ENCODE measurements at places on chromosomes 11 and 22.

GRCh38 chr11:64303109-64304031, 2.0 kb upstream of the ESRRA start:
- DNase-seq, result no peak

GRCh38 chr11:75245356-75246005, 4.9 kb downstream of the TPBGL start:
- no peak for DNase-seq

DNA sequence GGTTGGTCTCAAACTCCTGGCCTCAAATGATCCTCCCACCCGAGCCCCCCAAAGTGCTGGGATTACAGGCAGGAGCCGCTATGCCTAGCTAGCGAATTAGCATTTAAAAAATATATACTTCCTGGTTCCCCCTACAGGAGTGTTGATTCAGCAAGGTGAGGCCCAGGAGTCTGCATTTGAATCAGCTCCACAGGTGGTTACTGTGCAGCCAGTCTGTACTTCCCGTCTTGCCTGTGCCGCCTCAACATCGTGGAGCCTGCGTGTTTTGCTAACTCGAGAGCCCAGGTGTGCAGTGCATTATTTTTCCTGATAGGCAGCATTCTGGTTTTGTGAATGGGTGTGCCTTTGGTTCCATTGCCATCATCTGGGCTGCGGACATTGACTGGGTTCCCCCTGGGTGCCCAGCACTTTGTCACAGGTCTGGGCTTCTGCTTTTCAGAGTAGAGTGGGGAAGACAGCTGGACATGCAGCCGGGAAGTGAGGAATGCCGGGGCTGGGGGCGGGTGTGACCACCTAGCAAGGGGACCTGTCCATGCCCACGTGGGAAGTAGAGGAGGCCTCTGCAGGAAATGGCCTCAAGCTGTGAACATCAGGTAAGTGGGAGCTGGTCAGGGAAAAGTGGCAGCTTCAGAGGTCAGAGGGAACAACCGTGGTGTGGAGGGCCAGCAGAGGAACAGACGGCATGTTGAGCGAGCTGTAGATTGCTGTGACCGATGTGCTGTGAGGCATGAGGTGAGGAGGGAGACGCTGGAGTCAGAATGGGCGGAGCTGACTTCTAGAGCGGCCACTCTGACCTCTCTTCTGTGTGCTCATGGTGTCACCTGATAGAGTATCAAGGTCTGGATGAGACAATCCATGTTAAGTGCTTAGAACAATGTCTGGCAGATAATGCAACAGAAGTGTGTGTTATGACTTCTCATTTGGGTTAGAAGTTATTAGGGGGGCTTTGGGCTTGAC, 42.2 kb downstream of the PPFIA1 start:
- no peak for DNase-seq

GRCh38 chr11:91299980-91300379, 924.6 kb upstream of the FAT3 start:
- DNase-seq, result no peak

- DNase-seq, result no peak
Observed at GRCh38 chr11:106625566-106625965, 392.7 kb downstream of the GUCY1A2 start.

GRCh38 chr11:120917559-120918239, 106.2 kb upstream of the TBCEL start:
- no peak for DNase-seq

- DNase-seq, result no peak
Observed at GRCh38 chr22:23675502-23676415, 15.1 kb upstream of the RGL4 start.

- DNase-seq, result no peak
Observed at GRCh38 chr11:57479911-57480310, 19.6 kb downstream of the RTN4RL2 start.

DNA sequence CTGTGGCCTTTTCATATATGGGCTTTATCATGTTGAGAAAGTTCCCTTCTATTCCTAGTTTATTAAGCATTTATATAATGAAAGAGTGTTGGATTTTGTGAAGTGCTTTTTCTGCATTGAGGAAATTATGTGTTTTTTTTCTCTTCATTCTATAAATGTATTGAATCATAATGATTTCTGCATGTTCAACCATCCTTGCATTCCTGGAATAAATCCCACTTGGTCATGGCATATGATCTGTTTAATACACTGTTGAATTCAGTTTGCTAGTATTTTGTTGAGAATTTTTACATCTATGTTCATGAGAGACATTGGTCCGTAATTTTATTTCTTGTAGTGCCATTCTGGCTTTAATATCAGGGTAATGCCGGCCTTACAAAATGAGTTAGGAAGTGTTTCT, 25.8 kb downstream of the PIM3 start:
- DNase-seq, result no peak

- DNase-seq, result no peak
Observed at GRCh38 chr22:41758231-41758630, 42.2 kb upstream of the CCDC134 start.

DNA sequence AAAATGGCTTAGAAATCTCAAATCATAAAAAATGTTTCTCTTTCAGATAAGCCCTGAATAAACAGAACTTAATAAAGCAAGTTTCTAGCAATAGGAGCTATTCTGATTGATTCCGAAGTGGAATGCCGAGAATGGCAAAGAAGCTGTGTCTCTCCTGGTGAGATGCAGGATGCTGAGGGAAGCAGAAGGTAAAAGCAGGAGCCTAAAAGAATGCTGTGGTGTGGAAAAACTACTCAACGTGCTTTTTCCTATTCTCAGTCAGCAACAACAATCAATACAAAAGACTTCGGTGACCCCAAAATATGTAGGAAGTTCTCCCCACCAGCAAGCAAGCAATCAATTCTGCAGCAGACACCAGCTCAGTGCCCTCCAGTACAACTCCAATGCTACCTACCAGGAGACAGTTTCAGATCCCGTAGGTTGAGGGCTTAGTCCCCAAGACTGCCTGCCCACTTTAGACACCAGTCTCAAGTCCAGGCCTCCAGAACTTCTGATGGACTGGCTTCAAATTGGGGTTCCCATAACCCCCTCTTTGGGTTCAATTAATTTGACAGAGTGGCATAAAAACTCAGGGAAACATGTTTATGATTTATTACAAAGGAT, 6.6 kb downstream of the CTSC start:
- no peak for DNase-seq

DNA sequence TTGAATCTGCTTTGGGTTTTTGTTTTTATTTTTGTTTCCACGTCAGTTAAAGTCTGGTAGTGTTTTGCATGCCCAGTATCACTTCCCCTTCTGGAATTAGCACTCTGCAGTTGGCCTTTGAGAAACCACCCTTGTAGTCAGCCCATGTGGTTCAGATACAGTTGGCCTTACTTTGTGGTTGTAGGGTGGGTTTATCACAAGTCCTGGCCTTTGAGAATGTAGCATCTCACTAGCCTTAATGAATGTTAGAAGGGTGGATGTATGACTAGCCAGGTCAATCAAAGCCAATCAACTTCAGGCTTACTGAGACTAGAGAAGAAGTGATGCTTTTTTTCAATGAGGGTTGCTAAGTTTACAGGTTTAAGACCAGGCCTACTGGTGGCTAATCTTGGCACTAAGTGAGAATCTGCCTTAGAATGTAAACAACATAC, 19.8 kb downstream of the ARL14EP start:
- DNase-seq, result no peak

- no peak for DNase-seq
Observed at GRCh38 chr11:10537600-10537999, 3.4 kb downstream of the RNF141 start.

DNA sequence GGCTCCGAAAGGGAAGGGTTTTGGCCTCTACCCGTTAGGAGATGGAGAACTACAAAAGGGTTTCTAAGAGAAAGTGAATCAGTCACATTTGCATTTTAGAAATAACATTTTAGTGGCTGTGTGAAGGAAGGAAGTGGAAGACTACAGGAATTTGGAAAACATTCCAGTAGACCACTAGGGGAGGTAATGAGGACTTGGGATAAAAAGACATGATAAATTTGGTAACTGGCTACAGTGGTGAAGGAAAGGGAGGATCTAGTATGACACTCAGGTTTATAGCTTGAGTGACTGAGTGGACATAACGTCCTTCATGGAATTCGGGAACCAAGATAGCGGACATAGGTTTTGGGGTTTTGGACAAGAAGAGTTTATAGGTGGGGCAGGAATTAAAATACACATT, 7.0 kb upstream of the RRM1 start:
- no peak for DNase-seq

GRCh38 chr22:25643232-25644000, 78.9 kb downstream of the GRK3 start:
- DNase-seq, result no peak

GRCh38 chr22:46583571-46583970, 36.6 kb upstream of the GRAMD4 start:
- DNase-seq, result no peak

- DNase-seq, result no peak
Observed at GRCh38 chr11:25734591-25735211, 597.2 kb upstream of the ANO3 start.

- DNase-seq, result no peak
Observed at GRCh38 chr11:10208131-10208575, 85.9 kb downstream of the SBF2 start.

- no peak for DNase-seq
Observed at GRCh38 chr22:46087816-46088277, 62.5 kb upstream of the PPARA start.

DNA sequence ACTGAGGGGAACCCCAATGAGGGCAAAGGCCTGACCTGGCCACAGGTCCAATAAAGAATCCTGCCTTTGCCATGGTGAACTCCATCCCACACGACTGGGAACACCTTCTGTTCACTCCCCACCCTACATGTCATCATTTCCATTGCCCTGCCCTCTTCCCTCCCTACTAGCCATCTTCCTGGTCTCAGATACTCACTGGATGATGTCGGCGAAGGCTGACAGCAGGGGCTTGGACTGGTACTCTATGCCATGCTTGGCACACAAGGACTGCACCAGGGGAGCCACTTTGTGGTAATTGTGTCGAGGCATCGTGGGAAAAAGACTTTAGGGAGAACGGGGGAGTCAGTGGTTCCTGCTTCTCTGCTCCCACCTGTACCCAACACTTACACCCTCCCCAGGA, 9.9 kb downstream of the FEN1 start:
- DNase-seq, result no peak

DNA sequence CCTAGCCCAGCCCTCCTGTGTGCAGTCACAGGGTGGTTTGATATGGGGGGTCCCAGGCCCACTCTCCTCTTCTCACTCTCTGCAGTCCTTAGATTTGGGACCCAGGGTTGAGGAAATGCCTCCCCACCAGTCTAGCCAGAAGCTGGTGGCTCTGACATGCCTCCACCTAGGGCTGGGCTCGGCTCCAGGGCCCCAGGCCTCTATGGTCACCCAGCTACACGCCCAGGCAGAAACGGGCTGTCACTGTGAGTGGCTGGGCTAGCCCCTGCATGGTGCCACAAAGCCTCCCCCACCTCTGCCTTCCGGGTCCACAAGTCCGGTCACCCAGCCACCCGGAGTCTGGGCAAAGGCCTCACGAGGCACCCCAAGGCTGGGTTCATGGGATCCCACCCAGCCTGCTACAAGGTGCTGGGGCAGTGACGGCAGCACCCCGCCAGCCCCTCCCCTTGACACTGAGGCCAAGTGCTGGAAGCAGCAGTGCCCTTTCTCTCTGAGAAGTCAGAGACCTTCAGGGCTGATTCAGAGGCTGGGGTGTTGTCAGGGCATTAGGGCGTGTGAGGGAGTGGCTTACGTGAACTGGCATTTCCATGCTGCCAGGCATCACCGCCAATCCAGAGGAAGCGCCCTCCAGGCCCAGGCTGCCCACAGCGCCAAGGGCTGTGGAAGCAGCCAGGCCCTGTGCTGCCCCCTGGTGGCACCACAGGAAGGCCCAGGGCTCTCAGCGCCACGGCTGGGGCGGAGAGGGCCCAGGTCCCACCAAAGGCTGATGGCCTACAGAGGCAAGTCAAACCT, 638 bp upstream of the PITPNM1 start:
- peak; percentile 97 for DNase-seq

DNA sequence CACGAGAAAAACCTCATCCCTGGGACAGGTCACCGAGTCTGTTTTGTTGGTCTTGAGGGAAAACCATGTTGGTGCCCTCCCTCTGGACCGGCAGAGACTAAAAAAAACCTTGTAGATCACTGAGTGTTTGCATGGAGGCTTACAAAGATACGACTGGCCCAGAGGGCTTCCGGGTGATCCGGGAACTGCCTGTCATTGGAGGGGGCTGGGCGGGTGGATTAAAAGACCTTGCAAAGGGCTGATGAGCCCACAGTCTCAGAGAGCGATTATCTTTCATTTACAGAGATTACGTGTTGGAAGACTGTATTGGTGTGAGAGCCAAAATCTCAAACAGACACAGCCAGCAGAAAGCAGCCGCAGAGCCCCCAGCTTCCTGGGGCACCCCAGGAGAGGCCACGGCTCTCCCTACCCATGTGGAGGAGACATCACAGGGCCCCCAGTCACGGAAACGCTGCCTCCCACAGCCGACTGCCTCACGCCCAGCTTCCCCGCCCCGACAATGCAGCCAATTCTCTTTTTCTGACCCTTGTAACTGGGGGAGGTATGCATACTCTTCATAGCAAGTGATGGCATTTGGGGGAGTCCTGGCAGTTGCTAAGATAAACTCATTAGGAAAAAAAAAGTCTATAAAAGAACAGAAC, 426.4 kb downstream of the CTTN start:
- DNase-seq, result no peak

- no peak for DNase-seq
Observed at GRCh38 chr11:123562158-123562557, 92.3 kb downstream of the SCN3B start.

GRCh38 chr11:82969811-82970210, 68.3 kb downstream of the DDIAS start:
- no peak for DNase-seq

GRCh38 chr11:12066799-12067508, 43.4 kb upstream of the MICAL2 start:
- no peak for DNase-seq

DNA sequence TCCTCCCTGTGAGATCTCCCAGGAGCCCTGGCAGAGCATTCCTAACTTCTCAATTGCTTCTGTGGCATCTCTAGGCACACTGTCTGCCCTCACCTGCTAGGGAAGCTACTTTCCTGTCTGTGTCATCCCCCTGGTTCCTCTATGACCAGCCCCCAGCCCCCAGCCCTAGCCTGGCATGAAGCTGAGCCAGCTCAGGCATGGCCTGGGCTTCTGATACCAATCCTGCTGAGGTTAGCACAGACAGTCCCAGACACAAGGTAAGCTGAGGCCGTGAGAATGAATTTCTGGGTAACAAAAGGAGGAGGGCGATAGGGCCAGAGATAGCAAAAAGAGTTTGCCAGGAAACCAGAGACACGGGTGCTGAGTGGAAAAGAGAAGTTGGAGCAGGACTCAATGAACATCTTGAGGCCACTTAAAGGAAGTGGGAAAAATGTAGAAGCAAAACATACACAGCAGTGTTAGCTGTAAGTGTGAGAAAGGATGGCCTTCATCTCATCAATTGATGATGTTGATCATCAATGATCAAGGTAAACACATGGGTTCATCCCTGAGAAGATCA, 87.6 kb upstream of the PICALM start:
- no peak for DNase-seq
